ENCODE measurements at places on chromosomes 5 and 9. TPM values are rescaled to one million over a fixed set of nuclear protein-coding genes. Genes with fewer than 3 reads are reported as not detected.

DNA sequence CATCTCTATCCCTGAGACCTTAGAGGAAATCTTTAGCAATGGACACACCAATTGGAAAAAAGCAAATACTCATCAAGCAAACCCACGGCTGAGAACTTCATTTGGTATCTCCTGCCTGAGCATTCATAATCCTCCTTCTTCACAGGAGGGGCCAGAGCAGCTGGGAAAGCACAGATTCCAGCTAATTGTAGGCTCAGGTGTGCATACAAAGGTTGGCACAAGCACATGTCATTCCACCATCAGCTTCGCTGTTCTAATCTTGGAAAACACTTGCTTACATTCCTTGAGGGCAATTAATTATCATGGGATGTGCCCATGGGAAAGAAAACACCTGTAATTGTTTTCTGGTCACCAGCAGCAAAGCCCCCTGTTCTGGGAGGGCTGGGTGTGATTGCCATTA is 376.6 kb downstream of the SPOCK1 start:
- DNase-seq = no peak
- no peaks in the 10 kb centered on the region for H3K36me3 ChIP-seq
- H3K4me1 ChIP-seq = no peaks in the 10 kb centered on the region
- no peak overlapping the region for H3K4me3 ChIP-seq
- H3K27ac ChIP-seq = no peak overlapping the region

DNA sequence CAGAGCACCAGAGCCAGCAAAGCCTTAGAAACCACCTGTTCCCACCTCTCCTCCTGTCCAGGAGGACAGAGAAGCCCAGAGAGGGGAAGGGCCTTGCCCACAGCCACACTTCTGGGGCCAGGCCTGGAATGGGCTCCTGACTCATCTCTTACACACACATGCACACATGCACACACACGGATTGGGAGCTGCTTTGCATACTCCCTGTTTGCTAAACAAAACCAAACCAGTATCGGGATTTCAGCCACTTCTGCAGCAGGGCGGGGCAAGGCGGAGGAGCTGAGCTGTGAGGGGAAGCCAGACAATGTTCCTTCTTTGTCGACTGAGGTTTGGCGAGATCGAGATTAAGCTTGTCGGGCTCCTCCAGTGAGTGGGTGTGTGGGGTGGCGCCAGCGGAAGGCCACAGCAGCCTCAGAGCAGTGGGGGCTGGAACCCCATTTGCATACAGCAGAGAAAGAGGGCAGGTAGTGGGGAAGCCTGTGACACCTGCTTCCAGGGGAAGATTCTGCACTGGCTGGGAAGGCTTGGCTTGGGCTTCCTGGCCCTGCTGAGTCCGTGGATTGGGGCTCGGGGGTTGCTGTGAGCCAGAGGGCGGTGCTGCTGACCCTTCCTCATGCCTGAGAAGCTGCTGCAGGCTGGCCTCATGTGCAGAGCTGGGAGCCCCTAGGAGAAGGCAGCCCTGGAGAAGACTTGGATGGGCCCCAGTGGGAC is 16.1 kb downstream of the GFI1B start:
- no peak for DNase-seq
- no peaks in the 10 kb centered on the region for H3K36me3 ChIP-seq
- peaks cover 9% of the 10 kb centered on the region for H3K4me1 ChIP-seq
- H3K27me3 ChIP-seq = peaks cover 50% of the 10 kb centered on the region
- no peak overlapping the region for H3K4me3 ChIP-seq
- no peak overlapping the region for H3K27ac ChIP-seq

- H3K4me1 ChIP-seq = peaks cover 22% of the 10 kb centered on the region
- H3K36me3 ChIP-seq = peaks cover 32% of the 10 kb centered on the region
- H3K27me3 ChIP-seq = no peaks in the 10 kb centered on the region
- DNase-seq = no peak
Observed at GRCh38 chr5:14343376-14343775, 200.2 kb downstream of the TRIO start.

DNA sequence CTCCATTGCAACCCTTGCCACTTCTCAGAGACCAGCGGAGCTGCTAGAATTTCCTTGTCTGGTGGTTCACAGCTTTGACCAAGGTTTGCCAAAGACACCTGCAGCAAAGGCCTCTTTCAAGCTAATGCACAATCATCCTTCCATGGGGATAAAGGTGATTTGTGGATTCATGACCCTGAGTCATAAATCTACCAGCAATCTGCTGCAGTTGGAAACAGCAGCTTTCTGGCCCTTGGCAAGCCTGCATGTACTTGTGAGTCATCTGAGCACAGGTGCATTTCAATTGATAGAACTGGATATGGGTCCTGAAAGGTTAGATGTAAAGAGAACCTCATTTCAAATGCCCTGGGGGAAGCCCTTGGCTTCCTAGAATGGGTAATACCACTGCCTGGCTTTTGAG is 21.6 kb upstream of the TCF7 start:
- H3K27me3 ChIP-seq = no peaks in the 10 kb centered on the region
- no peaks in the 10 kb centered on the region for H3K36me3 ChIP-seq
- no peak for DNase-seq
- no peak overlapping the region for H3K27ac ChIP-seq
- H3K4me1 ChIP-seq = no peaks in the 10 kb centered on the region

GRCh38 chr5:24110004-24110615 is 534.7 kb downstream of the CDH10 start:
- no peaks in the 10 kb centered on the region for H3K27me3 ChIP-seq
- H3K27ac ChIP-seq = no peak overlapping the region
- H3K4me3 ChIP-seq = no peak overlapping the region
- no peak for DNase-seq

ALAD gene
- 37.7 TPM for total RNA-seq

LRRC14B gene
- not detected for total RNA-seq

Measured in upper lobe of right lung (tissue), 1 donor.